ENCODE measurements at places on chromosomes 5 and 9. TPM values are rescaled to one million over a fixed set of nuclear protein-coding genes. Genes with fewer than 3 reads are reported as not detected.

The PCAT7 gene
- 10.6 TPM for polyA plus RNA-seq

The FOXD4L6 gene
- polyA plus RNA-seq: 0.23 TPM

DNA sequence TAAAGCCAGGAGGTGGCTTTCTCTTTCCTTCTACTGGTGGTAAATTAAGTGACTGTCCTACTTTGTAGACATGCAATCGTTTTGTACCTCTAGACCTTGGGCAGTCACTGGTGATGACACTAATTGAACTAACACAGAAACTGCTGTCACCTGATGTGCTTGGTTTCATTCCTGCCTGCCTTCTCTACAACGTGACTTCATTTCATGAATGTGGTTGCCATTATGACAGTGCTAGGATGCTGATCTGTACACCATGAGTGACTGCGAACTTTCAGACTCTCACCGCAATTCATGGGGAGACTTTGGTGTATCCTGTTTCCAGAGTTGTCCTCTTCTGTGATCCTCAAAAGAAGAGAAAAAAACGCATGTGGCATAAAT lies 47.5 kb downstream of the UBE2QL1 start:
- H3K27ac ChIP-seq: no peak overlapping the region
- no peak overlapping the region for H3K4me3 ChIP-seq
- peaks cover 9% of the 10 kb centered on the region for H3K4me1 ChIP-seq

DNA sequence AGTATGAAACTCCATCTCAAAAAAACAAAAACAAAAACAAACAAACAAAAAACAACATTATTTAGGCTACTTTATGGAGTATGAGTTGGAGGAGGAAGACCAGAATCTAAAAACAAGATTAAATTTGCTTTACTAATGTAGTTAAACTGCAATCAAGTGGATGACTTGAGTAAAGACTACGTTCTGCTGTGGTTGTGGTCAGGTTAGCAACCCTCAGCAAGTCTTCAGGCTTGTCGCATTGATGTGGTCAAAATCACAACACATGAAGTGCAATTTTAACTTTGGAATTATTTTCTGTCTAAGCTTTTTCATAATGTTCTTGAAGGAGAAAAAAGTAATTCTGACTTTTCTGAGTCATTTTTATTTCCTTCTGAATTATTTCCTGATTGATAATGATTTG lies 43.1 kb downstream of the PDE6A start:
- H3K27me3 ChIP-seq: no peaks in the 10 kb centered on the region
- H3K4me3 ChIP-seq: no peak overlapping the region
- peaks cover 8% of the 10 kb centered on the region for H3K4me1 ChIP-seq
- no peak overlapping the region for H3K27ac ChIP-seq
- H3K36me3 ChIP-seq: no peaks in the 10 kb centered on the region

- peak overlapping the region; percentile 87 for H3K27ac ChIP-seq
- H3K4me3 ChIP-seq: no peak overlapping the region
- peaks cover 85% of the 10 kb centered on the region for H3K36me3 ChIP-seq
- peaks cover 48% of the 10 kb centered on the region for H3K4me1 ChIP-seq
- no peaks in the 10 kb centered on the region for H3K27me3 ChIP-seq
- no peak for DNase-seq
These were observed 55.8 kb downstream of the ENTREP1 start for GRCh38 chr9:69380811-69381210.

DNA sequence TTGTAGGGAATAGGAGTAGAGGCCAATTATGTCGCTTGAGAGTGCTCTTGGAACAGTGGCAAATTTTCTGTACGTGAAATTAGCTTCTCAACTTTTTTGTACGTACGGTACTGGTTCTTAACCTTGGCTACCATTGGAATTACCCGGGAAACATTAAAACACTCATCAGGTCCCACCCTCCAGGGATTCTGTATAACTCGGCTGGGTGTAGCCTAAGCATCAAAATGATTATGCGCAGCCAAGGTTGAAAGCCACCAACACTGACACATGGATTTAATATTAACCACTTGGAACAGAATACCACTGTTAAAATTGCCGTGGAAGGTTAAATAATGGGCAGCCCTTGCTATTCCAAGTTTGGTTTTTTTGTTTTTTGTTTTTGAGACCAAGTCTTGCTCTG lies 17.4 kb downstream of the DNAJA1 start:
- H3K27ac ChIP-seq: no peak overlapping the region
- H3K4me3 ChIP-seq: no peak overlapping the region
- H3K36me3 ChIP-seq: peaks cover 25% of the 10 kb centered on the region
- no peaks in the 10 kb centered on the region for H3K4me1 ChIP-seq
- H3K27me3 ChIP-seq: no peaks in the 10 kb centered on the region
- DNase-seq: no peak

- peaks cover 5% of the 10 kb centered on the region for H3K4me1 ChIP-seq
- H3K27ac ChIP-seq: peak overlapping the region; percentile 60
- H3K36me3 ChIP-seq: no peaks in the 10 kb centered on the region
- peak; percentile 75 for DNase-seq
- H3K4me3 ChIP-seq: no peak overlapping the region
- H3K27me3 ChIP-seq: no peaks in the 10 kb centered on the region
These were observed 26.9 kb upstream of the EEIG1 start for GRCh38 chr9:128007566-128008138.

- no peaks in the 10 kb centered on the region for H3K27me3 ChIP-seq
- H3K27ac ChIP-seq: no peak overlapping the region
- peaks cover 3% of the 10 kb centered on the region for H3K4me1 ChIP-seq
- no peaks in the 10 kb centered on the region for H3K36me3 ChIP-seq
- peak; percentile 40 for DNase-seq
- H3K4me3 ChIP-seq: no peak overlapping the region
These were observed 73.2 kb downstream of the SH3PXD2B start for GRCh38 chr5:172380987-172381643.

DNA sequence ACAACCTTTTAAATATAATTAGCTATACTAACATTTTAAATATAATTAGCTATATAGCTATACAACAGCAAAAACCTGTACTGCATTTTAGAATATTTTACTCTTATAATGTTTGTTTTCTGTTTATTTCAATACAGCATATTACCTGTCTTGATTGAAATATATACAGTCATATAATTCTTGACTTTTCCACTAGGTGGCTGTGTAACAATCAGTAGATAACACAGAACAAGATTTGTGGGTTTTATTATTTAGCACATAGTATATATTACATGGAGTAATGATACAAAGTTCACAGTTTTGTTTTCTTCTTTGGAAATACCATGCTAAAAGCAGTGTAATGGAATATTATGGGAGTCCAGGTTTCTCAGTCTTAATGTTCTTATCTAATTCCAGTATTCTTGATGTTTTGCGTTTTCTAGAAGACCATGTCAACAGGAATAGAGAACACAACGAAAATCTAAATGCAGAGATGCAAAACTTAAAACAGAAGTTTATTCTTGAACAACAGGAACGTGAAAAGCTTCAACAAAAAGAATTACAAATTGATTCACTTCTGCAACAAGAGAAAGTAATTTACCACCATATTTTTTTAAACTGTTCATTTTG lies 13.3 kb downstream of the HMMR start:
- peaks cover 14% of the 10 kb centered on the region for H3K36me3 ChIP-seq
- H3K27me3 ChIP-seq: no peaks in the 10 kb centered on the region
- no peak overlapping the region for H3K4me3 ChIP-seq
- H3K4me1 ChIP-seq: no peaks in the 10 kb centered on the region
